ENCODE measurements at places on chromosomes 6 and 20. TPM values are rescaled to one million over a fixed set of nuclear protein-coding genes. Genes with fewer than 3 reads are reported as not detected.
A peak's percentile ranks its signal among the peaks of the same experiment; 100 is the strongest.

WRNIP1 gene
- total RNA-seq, result 36.8 TPM

EPHA7 gene
- total RNA-seq, result 6.3 TPM

SOD2 gene
- total RNA-seq, result 797 TPM

HLA-DQA2 gene
- 1.8 TPM for total RNA-seq

TFAP2A gene
- total RNA-seq, result 2.7 TPM

CSE1L gene
- 34.6 TPM for total RNA-seq

DDO gene
- 1.8 TPM for total RNA-seq

HFE gene
- total RNA-seq, result 10.7 TPM

GRCh38 chr6:20279608-20280287, 67.5 kb upstream of the MBOAT1 start:
- H3K36me3 ChIP-seq, result no peaks in the 10 kb centered on the region
- no peaks in the 10 kb centered on the region for H3K27me3 ChIP-seq
- no peaks in the 10 kb centered on the region for H3K4me1 ChIP-seq
- no peak overlapping the region for H3K27ac ChIP-seq
- no peak for DNase-seq
- no peak overlapping the region for H3K4me3 ChIP-seq

GRCh38 chr20:50470264-50470858, 39.8 kb upstream of the PTPN1 start:
- no peak overlapping the region for H3K27ac ChIP-seq
- no peaks in the 10 kb centered on the region for H3K36me3 ChIP-seq

DNA sequence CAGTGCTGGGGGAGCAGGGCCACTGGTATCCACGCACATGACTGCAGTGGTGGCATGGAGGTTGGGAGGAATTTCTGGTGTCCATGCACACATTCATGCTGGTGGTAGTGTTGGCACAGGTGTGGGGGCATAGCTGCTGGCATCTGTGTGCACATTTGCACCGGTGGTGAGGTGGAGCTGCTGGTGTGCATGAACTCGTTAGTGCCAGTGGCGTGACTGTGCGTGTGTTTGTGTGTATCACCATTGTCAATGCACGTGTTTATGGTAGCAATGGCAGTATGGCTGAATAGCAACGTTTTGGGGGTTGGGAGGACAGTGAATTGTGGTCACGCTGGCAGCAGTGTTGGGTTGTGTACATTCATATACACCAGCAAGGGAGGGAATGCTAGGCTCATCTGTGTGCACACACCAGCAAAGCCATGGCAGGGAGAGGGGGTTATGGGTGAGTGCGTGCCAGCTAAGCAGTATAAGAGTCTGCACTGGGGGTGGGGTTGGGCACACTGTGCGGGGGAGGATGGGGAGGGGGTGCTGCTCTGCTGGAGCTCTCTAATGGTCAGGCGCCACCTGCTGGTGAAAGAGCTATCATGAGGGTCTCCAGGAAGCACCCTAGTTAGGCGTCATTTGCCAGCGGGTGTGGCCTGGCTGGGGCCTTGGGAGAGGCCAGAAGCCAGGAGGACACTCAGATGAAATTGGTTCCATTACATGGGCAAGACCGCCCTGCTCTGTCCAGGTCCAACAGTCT, 626.1 kb upstream of the ID4 start:
- no peaks in the 10 kb centered on the region for H3K4me1 ChIP-seq
- H3K27ac ChIP-seq, result no peak overlapping the region
- no peaks in the 10 kb centered on the region for H3K27me3 ChIP-seq
- no peak overlapping the region for H3K4me3 ChIP-seq

GRCh38 chr6:76565932-76566331, 493.5 kb upstream of the IMPG1 start:
- no peak for DNase-seq
- H3K4me1 ChIP-seq, result no peaks in the 10 kb centered on the region
- H3K4me3 ChIP-seq, result no peak overlapping the region
- H3K27me3 ChIP-seq, result no peaks in the 10 kb centered on the region
- no peak overlapping the region for H3K27ac ChIP-seq

GRCh38 chr6:130000526-130001421, 17.6 kb upstream of the L3MBTL3 start:
- no peak overlapping the region for H3K27ac ChIP-seq
- H3K4me3 ChIP-seq, result no peak overlapping the region
- no peaks in the 10 kb centered on the region for H3K27me3 ChIP-seq
- H3K4me1 ChIP-seq, result no peaks in the 10 kb centered on the region

- H3K36me3 ChIP-seq, result peaks cover 11% of the 10 kb centered on the region
- no peak overlapping the region for H3K4me3 ChIP-seq
- DNase-seq, result no peak
- H3K27me3 ChIP-seq, result peaks cover 18% of the 10 kb centered on the region
- H3K4me1 ChIP-seq, result peaks cover 17% of the 10 kb centered on the region
These were observed 1.7 kb downstream of the COL11A2 start for GRCh38 chr6:33190504-33191107.

GRCh38 chr20:15411781-15412180, 1074.4 kb upstream of the FLRT3 start:
- H3K27ac ChIP-seq, result no peak overlapping the region
- no peak overlapping the region for H3K4me3 ChIP-seq
- no peaks in the 10 kb centered on the region for H3K27me3 ChIP-seq
- H3K4me1 ChIP-seq, result no peaks in the 10 kb centered on the region
- H3K36me3 ChIP-seq, result no peaks in the 10 kb centered on the region
- no peak for DNase-seq

DNA sequence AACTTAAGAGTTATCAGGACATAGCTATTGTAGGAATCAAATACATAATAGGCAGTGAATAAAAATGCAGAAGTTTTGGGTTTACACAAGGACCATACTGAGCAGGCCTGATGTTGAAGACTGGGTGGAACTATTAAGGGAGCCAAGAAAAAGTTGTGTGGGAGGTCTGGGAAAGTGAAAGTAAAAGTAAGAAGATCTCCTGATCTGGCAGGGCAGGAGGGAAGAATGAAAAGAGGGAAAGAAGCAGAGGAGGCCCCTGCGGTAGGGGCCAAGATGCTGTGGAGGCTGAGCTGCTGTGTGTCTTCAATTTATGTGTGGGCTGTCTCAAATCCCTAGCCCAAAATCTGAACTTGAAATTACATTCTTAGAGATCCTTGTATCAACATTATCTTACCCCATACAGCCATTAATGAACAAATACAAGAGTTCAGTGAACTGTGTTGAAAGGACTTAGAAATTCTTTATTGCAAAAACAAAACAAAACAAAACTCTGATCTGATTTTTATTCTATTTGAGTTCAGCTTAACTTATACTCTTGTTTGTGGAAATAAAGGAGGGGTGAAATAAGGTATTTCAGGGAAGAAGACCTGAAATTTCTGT, 1183.8 kb downstream of the HACE1 start:
- H3K27ac ChIP-seq, result no peak overlapping the region
- no peak overlapping the region for H3K4me3 ChIP-seq
- no peak for DNase-seq
- no peaks in the 10 kb centered on the region for H3K36me3 ChIP-seq

GRCh38 chr20:50372770-50373088, 137.5 kb upstream of the PTPN1 start:
- no peaks in the 10 kb centered on the region for H3K36me3 ChIP-seq
- no peaks in the 10 kb centered on the region for H3K4me1 ChIP-seq
- no peak for DNase-seq
- H3K27ac ChIP-seq, result no peak overlapping the region

DNA sequence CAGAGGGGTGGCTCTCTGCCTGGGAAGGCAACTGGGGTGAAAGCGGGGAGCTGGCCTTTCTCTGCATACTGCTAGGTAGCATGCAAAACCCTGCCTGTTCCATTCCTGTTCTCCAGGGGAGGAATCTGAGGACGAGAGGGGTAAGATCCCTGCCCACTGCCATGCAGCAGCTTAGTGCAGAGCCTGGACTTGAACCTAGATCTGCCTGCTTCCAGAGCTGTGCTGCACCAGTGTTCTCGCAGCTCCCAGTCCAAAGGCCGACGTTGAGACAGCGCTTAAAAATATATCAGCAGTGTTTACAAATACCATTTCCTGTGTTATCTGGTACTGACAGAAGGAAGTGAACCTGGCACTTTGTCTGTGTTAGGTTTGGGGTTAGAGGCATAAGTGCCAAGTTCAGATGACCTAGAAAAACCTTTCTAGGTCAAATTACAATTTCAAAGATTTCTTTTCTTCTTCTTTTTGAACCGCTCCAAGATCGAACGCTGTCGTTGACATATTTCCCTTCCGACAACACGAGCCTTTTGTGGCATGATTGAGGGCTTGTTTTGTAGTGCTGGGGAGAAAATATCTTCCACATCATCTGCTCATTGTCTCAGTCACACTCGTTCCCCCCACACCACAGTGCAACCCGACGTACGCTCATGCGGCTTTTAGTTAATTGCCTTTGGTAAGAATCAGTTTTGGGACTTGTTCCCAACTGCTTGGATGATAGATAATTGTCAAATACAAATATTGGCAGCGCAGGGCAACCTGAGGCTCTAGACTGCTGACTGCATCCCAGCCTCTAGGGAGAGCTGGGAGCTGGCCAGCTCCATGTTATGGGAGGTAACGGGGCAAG, 44.6 kb downstream of the TOX2 start:
- H3K27me3 ChIP-seq, result no peaks in the 10 kb centered on the region
- H3K4me1 ChIP-seq, result peaks cover 25% of the 10 kb centered on the region
- no peak overlapping the region for H3K27ac ChIP-seq
- no peak overlapping the region for H3K4me3 ChIP-seq
- no peaks in the 10 kb centered on the region for H3K36me3 ChIP-seq

GRCh38 chr20:32473231-32474008, 111.7 kb downstream of the NOL4L start:
- no peaks in the 10 kb centered on the region for H3K27me3 ChIP-seq
- H3K27ac ChIP-seq, result peak overlapping the region; percentile 91
- H3K4me1 ChIP-seq, result peaks cover 48% of the 10 kb centered on the region
- DNase-seq, result no peak
- H3K4me3 ChIP-seq, result no peak overlapping the region

DNA sequence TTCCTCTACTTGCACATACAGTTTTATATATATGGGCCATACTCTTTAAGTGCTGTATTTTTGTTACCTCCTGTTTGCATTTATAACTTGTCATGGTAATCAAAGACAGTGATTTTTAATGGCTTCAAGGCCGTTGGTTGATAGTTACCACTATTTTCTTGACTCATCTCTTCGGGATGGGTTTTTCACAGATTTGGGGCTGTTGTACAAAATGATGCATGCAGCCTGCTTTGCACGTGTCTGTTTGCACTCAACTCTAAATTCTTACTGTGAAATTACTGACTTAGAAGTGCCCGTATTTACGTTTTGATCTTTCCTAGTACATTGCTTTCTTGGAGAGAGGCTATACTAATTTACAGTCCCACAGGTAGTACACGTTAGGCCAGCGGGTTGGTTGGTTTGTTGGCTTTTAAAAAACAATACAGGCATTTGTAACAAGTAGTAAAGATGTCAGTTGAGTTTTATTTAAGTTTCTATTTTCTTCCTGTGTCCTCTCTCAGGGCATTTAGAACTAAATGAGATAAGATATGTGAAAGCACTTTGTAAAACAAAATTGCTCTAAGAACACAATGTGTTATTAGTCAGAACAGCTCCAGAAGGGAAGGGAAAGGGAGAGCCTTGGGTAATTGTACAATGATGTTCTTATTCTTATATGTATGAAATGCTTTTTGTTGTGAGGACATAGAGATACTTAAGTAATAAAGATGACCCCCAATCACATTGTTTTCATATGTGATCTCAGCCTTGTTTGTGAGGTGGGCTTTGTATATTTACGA, 11.7 kb downstream of the JARID2 start:
- no peaks in the 10 kb centered on the region for H3K27me3 ChIP-seq
- no peak overlapping the region for H3K27ac ChIP-seq
- H3K36me3 ChIP-seq, result no peaks in the 10 kb centered on the region
- no peak overlapping the region for H3K4me3 ChIP-seq
- H3K4me1 ChIP-seq, result peaks cover 31% of the 10 kb centered on the region
- DNase-seq, result no peak

DNA sequence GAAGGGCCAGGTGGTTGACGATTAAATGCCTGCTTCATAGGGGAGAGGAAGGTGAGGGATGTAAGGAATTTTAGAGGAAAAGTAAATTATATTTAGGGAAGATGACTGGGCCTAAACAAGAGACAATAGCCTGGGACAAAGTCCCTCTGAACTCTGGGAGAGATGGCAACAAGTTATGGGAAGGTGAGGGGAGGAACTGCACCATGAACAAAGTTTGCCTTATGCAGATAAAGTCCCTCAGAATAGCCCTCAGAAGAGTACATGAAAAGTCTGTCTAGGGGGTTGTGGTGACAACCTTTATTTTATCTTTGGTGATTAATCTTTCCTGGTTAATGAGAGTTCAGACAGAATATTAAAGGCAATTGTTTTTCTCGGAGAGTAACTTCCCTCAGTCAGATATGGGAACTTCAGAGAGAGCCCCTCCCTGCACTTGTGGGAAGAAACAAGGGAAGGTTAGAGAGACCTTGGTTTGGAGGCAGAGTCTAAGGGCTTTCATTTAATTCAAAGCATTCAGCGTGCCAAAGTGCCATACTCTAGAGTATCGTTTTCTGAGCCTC, 27.1 kb upstream of the FAM217A start:
- H3K36me3 ChIP-seq, result no peaks in the 10 kb centered on the region
- DNase-seq, result no peak
- H3K27me3 ChIP-seq, result no peaks in the 10 kb centered on the region
- no peaks in the 10 kb centered on the region for H3K4me1 ChIP-seq
- no peak overlapping the region for H3K4me3 ChIP-seq
- no peak overlapping the region for H3K27ac ChIP-seq

- H3K4me3 ChIP-seq, result no peak overlapping the region
- H3K4me1 ChIP-seq, result peaks cover 21% of the 10 kb centered on the region
- H3K27ac ChIP-seq, result no peak overlapping the region
- DNase-seq, result no peak
These were observed 10.2 kb downstream of the CHMP4B start for GRCh38 chr20:33821270-33821836.

GRCh38 chr20:7841291-7841970, 98.8 kb downstream of the HAO1 start:
- no peaks in the 10 kb centered on the region for H3K36me3 ChIP-seq
- H3K4me1 ChIP-seq, result no peaks in the 10 kb centered on the region
- no peaks in the 10 kb centered on the region for H3K27me3 ChIP-seq
- no peak for DNase-seq
- no peak overlapping the region for H3K27ac ChIP-seq
- H3K4me3 ChIP-seq, result no peak overlapping the region

GRCh38 chr20:40724566-40724965, 35.5 kb upstream of the MAFB start:
- H3K4me1 ChIP-seq, result no peaks in the 10 kb centered on the region
- H3K36me3 ChIP-seq, result no peaks in the 10 kb centered on the region
- DNase-seq, result no peak
- no peak overlapping the region for H3K4me3 ChIP-seq
- H3K27ac ChIP-seq, result no peak overlapping the region

DNA sequence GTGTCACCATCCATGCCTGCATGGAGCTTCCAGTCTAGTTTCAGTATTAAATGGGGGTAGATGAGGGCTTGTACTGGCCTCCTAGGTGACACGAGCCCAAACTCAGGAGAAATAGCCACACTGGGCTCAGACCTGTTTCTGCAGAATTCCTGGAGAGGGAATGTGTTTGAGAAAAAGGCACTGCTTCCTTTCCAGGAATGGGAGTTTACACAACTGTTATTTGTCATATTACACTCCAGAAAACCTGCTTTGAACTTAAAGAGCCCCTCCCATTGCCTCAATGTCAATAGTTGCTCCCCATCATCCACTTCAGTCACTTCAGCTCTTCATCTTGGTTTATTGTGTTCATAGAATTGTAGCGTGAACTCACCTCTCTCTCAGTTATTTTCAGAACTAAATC, 151.5 kb downstream of the CFAP61 start:
- no peaks in the 10 kb centered on the region for H3K27me3 ChIP-seq
- no peak overlapping the region for H3K27ac ChIP-seq
- peaks cover 3% of the 10 kb centered on the region for H3K4me1 ChIP-seq
- H3K4me3 ChIP-seq, result no peak overlapping the region
- no peaks in the 10 kb centered on the region for H3K36me3 ChIP-seq
